Hematopoietic multipotent progenitor cell treated with erythropoietin and hydrocortisone succinate and interleukin-3 and kit ligand, for 17 days (in vitro differentiated cells): ENCODE measurements at places on chromosomes 6 and 20.

GRCh38 chr6:73710470-73710869 is 14.5 kb downstream of the CD109 start:
- DNase-seq, result no peak

GRCh38 chr6:114170958-114171387 is 171.8 kb downstream of the HS3ST5 start:
- no peak for DNase-seq

DNA sequence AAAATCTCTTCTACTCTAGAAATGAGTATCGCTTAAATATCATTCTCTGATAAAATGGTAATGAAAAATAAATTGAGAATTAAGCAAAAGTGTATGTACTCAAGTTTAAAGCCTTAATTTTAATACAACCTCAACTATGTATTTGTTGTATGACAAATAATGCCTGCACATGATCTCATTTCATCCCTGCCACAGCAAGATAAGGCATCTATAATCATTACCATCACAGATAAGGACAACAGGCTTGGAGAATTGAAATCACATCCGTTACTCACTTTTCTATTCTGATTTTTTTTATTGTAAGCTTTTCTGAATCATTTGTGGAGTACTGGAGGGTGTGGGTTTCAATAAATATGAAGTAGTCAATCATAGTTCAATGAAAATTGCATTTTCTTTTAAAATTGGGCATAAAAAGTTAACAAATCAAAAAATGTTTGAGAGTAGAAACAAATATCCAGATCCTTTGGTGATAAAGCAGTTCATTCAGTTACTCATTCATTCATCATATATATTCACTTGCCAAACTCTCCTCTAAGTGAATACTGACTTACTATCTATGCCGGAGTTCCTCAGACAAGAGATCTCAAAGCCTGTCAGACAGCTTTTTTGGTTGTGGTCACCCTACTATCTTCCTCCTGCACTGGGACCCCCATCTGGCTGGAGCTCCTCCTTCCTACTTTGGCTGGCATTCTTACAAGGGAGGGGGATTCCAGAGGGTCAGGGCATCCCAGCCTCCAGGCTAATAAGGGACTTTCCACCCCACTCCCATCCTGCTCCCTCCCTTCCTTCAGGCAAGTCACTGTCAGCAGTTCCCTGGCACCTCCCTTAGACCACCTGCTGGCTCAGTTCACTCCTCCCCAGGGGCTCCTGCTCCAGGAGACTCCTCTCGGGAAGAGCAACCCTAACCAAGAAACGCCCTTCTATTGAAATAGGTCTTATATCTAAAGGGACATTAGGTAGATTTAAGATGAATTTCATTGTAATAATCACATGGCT is 118.6 kb downstream of the OGFRL1 start:
- DNase-seq, result no peak

GRCh38 chr6:85010865-85011264 is 246.5 kb upstream of the TBX18 start:
- DNase-seq, result no peak

GRCh38 chr20:56974499-56975250 is 291.8 kb downstream of the BMP7 start:
- DNase-seq, result no peak

DNA sequence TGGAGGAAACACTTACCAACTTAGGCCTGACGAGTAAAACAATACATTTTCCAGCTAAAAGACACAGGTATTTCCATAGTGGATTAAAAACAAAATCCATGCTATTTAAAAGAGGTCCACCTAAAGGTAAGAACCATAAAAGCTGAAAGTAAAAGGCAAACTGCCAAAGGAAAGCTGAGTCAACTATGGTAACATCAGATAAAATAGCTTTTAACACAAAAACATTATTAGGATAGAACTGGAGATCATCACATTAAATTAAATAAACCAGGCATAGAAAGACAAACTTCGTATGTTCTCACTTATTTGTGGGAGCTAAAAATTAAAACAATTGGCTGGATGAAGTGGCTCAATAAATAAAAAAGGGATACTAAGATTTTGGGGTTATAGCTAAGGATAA is 166.8 kb upstream of the SLC22A16 start:
- no peak for DNase-seq

GRCh38 chr6:53929041-53929820 is 134.4 kb downstream of the LRRC1 start:
- no peak for DNase-seq

DNA sequence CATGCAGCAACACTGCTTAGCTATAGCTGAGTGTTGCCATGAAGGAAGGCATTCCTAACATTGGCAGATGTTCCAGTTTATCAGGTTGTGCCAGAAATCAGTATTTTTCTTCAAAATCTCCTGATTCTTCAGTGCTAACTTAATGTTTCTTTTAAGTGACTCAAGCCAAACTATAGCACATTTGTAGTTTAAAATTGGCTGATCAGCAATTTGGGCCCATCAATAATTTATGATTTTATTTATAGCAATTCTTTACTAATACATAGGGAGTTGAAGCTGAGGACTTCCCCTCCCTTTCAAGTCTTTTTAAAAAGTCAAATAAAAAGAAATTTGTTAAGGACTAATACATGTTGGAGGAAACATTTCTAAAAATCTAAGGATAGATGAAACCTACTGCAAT is 383.8 kb upstream of the KHDRBS2 start:
- no peak for DNase-seq

DNA sequence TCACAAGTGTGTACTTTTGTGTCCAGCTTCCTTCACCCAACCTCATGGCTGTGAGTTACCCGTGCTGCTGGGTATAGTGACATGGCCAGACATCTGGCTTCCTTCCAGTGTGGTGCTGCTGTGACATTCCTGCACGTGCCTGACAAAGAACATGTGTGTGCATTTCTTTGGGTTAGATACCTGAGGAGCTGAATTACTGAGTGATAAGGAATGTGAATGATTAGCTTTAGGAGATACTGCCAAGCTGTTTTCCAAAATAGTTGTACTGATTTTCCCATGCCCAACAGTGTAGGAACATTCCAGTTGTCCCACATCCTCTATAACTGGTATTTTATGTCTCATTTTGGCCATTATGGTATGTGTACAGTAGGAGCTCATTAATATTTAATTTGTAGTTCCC is 132.5 kb downstream of the PREX1 start:
- no peak for DNase-seq

DNA sequence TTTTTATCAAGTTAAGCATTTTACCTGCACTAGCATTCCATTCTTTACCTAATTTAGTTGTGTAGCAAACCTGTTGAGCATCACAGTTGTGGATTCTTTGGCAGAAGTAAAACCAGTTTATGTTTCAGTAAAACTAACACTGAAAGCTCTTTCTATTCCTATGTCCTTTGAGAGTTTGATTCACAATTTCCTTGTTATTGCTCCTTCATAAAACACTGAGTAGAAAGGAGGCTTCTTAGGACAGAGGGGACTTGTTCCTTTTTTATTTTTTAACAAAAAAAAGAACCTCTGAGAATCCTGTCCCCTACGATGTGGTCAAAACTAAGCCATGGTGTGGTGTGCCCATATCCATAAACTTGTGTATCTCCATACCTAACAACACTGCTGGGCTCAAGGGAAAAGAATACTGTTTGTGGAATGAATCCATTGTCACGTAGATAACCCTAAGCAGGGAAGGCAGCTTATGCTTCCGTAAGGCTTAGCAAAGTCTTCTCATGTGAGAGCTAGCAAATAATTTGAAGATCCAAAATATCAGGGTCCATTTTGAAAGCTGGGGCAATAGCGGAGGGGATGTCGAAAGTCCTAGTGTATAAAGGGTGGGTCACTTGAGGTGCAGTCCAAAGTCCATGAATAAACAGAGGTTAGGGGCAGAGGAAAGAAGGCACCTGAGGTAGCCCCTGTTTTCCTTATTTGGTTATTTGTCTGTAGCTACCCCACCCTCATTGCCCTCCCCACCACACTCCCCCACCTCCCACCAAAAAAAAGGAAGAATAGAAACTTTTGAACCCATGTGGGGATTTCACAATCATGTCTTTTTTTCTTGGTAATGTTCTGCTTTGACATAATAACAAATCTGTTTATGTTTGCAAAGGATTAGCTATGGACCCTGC is 71.0 kb downstream of the PLAGL1 start:
- no peak for DNase-seq

GRCh38 chr6:132020138-132020581 is 69.0 kb upstream of the CCN2 start:
- DNase-seq, result no peak

- DNase-seq, result no peak
Measured at GRCh38 chr6:6217855-6218758, 102.4 kb downstream of the F13A1 start.

- DNase-seq, result no peak
Measured at GRCh38 chr6:163530406-163530805, 115.9 kb downstream of the QKI start.

- no peak for DNase-seq
Measured at GRCh38 chr20:51204051-51204715, 181.3 kb upstream of the KCNG1 start.

DNA sequence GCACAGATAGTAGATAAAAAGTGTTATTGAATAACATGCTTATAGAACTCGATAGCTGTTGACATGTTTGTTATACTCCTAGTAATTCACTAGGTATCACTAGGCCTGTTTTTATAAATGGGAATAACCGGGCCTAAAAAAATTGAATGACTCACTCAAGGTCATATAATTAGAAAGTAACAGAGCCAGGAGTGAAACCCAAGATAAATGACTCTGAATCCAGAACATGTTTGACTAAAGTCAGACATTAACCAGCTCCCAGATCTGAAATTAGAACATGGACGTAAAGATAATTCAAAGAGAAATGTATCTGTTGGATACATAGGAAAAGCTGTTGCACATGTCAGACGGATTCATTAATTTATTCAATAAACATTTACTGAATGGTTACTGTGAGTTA is 26.9 kb downstream of the RGS17 start:
- DNase-seq, result no peak

GRCh38 chr20:48831718-48832404 is 4.1 kb upstream of the PREX1 start:
- DNase-seq, result no peak

DNA sequence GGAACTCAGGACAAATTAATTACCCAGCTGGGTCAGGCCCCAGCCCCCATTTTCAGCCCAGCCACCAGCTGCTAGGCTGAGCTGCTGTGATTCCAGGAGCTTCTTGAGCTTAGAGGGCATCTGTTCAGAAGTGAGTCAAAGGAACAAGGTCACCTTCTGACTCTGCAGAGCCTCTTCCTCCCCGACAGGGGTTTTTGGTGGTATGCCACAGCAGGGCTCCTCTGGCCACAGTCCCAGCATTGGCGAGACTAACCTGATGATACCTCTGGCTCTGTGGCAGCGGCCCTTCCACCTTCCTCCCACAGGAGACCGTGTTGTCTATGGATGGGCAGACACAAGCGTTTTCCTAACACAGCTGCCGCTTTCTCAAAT is 39.7 kb downstream of the ZC3H12D start:
- no peak for DNase-seq

- DNase-seq, result no peak
Measured at GRCh38 chr6:63121166-63121565, 90.1 kb upstream of the FKBP1C start.

DNA sequence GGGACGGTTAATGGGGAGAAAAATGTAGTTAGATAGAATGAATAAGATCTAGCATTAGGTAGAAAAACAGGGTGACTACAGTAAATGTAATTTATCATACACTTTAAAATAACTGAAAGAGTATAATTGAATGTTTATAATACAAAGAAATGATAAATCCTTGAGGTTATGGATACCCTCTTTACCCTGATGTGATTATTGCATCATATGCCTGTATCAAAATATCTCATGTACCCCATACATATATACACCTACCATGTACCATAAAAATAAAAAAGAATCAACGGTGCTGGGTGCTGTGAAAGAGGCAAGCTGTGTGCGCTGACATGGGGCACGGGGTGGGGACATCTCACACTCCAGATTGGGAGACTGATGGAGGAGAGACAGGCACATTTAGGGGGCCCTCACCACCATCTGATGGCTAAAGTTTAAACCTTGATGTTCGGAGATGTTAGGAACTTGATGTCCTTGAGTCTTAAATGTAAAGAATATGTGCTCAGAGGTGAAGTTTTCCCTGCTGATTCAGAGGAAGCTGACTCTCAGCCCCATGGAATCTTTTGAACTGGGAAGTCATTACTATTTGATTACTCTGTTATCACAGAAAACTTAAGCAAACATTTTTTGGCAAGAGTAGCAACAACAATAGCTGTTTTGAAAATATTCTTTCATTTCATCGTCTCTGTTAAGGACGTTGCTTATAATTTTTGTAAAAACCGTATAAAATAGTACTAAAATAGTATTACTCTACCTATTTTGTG is 26.4 kb upstream of the RFPL4B start:
- DNase-seq, result no peak

- no peak for DNase-seq
Measured at GRCh38 chr6:92495242-92495641, 924.1 kb downstream of the EPHA7 start.

DNA sequence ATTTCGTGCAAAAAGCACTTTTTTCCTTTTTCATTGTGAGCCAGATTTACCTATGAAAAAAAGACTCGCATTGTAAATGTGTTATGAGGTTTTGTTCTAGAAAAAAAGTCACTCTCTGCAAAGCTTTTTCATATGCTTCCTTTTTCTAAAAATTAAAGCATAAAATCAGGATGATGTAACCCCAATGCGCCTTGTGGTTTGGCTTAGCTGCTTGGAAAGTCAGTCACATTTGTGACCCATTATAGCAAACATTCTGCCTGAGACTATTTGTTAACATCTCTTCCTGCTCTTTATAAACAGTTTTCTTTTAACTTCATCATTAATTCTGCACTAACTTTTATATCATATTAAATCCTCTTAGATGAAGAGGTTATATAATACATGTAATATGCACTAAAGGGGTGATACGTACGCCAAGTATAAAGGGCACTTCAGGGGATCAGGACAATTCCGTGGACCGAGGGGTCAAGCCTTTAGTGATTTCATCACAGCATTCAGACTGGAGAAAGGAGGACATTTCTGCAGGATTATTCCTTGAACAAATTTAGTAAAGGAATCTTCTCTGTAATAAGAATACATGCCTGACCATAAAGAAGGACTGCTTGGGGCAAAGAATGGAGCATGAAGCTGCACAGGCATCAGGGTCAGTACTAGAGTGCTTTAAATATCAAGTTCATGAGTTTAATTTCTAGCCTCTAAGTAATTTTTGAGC is 48.1 kb upstream of the SMLR1 start:
- DNase-seq, result no peak

DNA sequence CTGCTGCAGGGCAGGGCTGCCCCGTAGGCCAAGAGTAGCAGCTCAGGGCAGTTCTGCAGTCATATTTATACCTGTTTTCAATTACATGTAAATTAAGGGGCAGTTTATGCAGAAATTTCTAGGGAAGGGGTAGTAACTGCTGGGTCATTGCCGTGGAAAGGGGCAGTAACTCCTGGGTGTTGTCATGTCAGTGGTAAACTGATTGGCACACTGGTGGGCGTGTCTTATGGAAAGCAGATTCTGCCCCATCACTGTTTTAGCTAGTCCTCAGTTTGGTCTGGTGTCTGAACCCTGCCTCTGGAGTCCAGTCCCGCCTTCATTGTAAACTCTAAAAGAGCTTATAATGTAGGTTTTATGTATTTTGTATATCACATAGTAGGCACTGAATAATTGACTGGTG is 22.1 kb downstream of the MAP3K4 start:
- peak; percentile 13 for DNase-seq

GRCh38 chr6:155498370-155498769 is 42.7 kb upstream of the NOX3 start:
- no peak for DNase-seq

GRCh38 chr20:25178563-25179438 is 16.7 kb upstream of the ENTPD6 start:
- peak; percentile 28 for DNase-seq

GRCh38 chr20:42678895-42679294 is 510.8 kb downstream of the PTPRT start:
- no peak for DNase-seq

- no peak for DNase-seq
Measured at GRCh38 chr6:30231067-30231466, 17.9 kb upstream of the TRIM26 start.
